ENCODE measurements at places on chromosomes 2 and 18.

- DNase-seq = no peak
These were observed 133.3 kb downstream of the ZNF236 start for GRCh38 chr18:76955524-76956170.

- DNase-seq = no peak
These were observed 39.2 kb downstream of the IL1R2 start for GRCh38 chr2:102030855-102031527.

- no peak for DNase-seq
These were observed 107.1 kb downstream of the EVA1A start for GRCh38 chr2:75453384-75454240.

DNA sequence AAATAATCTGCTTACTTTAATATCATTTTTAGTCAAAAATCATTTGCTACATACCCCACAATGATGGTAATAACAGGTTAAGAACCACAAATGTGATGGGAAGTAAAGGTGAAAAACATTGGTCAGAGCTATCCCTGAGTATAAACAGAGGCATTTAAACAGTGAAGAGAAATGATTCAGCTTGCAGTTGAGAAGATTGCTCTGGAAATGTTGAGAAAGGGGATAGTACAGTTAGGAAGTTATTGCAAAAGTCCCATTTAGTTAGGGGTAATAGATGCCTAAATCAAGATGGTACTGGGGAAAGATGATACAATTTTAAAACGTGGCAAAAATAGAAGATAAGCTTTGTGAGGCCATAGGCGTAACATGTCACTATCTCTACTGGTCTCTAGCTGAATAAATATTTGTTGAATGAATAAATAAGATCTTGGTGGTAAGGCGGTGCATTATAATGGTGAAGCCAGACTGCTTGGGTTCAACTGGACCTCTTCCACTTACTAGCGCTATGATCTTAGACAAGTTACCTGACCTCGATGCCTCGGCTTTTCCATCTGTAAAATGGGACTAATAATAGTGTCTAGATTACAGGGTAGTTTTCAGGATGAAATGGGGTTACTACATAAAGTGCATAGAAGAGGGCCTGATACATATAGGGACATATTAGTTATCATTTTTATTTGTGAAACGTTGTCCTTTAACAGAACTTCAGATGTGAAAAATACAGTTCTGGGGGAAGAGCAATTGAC is 2.0 kb upstream of the BZW1 start:
- no peak for DNase-seq

GRCh38 chr2:159750873-159751272 is 38.6 kb downstream of the MARCHF7 start:
- DNase-seq = no peak

DNA sequence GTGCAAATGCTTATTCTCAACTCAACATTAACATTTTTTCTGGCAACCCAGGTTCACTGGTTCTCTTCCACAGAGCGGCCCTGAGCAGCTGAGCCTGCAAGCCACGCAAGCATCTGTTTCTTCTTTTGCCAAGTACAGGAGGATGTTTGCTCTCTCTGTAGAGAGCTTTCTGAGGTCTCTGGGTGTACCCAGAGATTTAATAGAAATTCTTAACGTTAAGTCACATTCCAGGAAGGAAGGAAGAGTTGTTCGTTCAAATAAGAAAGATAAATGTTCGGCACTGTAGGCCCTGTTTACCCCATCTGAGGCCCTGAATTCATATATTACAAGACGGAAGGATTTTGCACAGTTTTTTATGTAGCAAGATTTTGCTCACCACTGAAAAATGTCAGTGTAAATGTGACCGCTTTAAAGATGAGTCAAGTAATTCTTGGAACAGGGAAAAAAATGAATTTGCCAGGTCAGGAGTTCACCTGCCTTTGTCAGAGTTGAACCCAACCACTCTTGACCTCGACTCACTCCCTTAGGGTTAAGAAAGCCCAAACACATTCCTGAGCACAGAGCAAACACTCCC is 30.1 kb downstream of the KCTD18 start:
- DNase-seq = no peak

GRCh38 chr2:238166391-238167343 is 7.9 kb downstream of the ERFE start:
- no peak for DNase-seq

- no peak for DNase-seq
These were observed 574.7 kb upstream of the SLC8A1 start for GRCh38 chr2:41026613-41027012.

DNA sequence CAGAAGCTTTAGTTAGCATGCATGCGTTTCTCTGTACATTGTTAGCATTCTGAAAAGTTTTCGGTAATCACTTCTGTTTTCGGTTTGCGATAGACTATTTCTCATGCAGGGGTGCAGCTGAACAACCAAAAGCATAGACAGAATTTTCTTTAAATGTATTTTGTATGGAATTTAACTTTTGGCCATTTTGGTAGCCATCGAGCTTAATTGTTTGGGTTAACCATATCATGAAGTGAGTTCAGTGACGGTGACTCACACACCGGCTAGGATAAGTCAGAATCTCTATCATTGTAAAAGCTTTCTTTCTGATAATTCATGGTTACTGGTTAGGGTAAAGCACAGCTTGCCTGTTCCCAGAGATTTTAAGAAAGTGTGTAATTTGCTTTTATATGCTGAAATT is 107.2 kb downstream of the CD226 start:
- DNase-seq = no peak

- DNase-seq = no peak
These were observed 33.3 kb upstream of the TXNDC2 start for GRCh38 chr18:9852266-9853081.

DNA sequence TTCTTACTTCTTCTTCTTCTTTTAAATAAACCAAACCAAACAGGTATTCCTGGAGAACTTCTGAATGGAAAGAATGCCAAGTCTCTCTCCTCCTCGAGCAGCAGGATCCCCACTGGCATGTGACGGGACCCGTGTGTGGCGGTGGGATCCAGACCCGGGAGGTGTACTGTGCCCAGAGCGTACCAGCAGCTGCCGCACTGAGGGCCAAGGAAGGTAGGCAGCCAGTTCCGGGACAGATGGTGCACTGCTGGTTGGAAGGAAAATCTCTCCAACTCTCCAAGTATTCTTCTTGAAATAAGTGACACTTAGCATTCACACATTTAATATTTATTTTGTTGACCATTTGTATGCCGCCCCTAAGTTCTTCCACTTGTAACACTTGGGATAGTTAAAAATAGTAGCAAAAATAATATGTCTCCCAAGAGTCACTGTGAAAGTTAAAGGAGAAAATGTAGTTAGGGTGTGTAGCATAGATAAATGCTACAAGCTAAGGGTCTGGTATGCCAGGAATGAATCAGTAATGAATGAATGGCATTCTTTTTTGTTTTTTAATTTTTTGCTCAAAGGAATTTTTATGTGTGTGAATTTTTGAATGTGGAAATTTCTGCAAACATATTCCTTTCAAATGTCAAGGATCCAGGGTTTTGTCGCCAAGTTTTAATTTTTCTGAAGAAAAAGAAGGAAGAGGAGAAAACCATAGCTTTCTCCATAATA is 349.9 kb downstream of the THSD7B start:
- no peak for DNase-seq

GRCh38 chr2:215419113-215419512 is 16.8 kb downstream of the FN1 start:
- no peak for DNase-seq

GRCh38 chr2:144349674-144350073 is 170.2 kb downstream of the ZEB2 start:
- DNase-seq = no peak

- no peak for DNase-seq
These were observed 33.7 kb downstream of the MRPL33 start for GRCh38 chr2:27805180-27805579.

- no peak for DNase-seq
These were observed 95.5 kb upstream of the CREB1 start for GRCh38 chr2:207434306-207434705.
